ENCODE measurements at places on chromosomes 7 and 10. TPM values are rescaled to one million over a fixed set of nuclear protein-coding genes. Genes with fewer than 3 reads are reported as not detected.

DNA sequence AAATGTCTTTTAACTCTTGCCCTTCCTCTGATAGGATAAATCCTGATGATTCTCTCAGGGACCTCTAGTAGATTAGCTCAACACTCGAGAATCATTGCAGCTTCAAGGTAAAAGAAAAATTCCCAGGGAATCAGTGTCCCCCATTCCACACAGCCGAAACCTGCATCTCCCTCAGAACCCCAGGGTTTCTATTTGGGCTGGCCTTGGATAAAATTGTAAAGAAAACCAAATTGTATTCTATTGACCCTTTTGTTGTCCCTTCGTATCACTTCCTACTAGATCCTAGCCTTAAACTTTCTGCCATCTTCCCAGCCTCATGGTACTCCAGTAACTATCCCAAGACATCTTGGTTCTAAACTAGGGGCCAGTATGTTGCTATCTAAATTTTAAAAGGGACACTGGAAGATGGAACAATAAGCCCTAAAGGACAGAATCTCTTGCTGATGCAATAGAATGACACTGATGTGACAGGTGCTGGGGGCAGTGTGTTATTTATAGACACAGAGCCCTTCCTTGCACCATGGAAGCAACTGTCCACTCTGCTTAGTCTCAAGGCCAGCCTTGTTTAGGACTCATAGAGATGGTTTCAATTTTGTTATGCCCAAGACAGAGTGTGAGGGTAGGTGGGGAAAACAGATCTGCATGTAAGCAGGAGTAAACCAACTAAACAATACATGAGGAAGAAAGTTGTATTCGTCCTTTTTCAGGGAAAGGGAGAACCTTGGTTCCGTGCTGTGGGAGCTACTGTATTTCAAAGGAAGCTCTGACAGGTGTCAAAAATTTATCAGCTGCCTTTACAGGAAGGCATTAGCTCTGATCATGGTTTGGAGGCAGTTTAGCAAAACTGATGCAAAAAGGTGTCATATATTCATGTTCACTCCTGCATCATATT is 7.6 kb downstream of the ASB15 start:
- no peaks in the 10 kb centered on the region for H3K4me1 ChIP-seq
- H3K27me3 ChIP-seq, result peaks cover 3% of the 10 kb centered on the region
- H3K27ac ChIP-seq, result no peak overlapping the region
- no peak overlapping the region for H3K4me3 ChIP-seq
- no peaks in the 10 kb centered on the region for H3K36me3 ChIP-seq

DNA sequence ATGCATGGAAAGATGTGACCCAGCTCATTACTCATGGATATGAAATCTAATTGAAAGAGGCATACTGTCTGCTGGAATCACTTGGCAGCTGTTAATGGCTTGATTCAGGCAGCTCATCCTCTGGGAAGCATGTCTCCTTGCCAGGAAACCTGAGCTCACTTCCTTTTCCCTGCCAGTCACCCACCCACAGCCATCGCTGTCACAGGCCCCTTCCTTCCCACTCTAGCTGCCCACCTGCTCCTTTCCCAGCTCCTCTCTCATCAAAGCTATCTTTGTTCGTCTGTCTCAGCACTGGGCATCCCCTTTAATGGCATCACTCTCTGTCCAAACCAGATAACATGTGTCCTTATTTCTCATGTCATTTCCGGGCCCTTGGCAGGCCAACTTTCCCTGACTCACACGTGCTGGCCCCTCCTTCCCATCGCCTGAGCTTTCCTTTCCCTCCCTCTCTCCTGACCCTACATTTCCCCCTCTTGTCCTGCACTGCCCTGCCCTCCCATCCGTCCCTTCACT is 721.9 kb downstream of the TNS3 start:
- no peak overlapping the region for H3K4me3 ChIP-seq
- H3K27ac ChIP-seq, result no peak overlapping the region
- H3K36me3 ChIP-seq, result no peaks in the 10 kb centered on the region
- H3K27me3 ChIP-seq, result no peaks in the 10 kb centered on the region
- no peaks in the 10 kb centered on the region for H3K4me1 ChIP-seq

- no peak overlapping the region for H3K4me3 ChIP-seq
- H3K36me3 ChIP-seq, result no peaks in the 10 kb centered on the region
- DNase-seq, result no peak
- peaks cover 8% of the 10 kb centered on the region for H3K27me3 ChIP-seq
- H3K27ac ChIP-seq, result no peak overlapping the region
These were observed 25.6 kb upstream of the ERCC6 start for GRCh38 chr10:49564461-49565009.

DNA sequence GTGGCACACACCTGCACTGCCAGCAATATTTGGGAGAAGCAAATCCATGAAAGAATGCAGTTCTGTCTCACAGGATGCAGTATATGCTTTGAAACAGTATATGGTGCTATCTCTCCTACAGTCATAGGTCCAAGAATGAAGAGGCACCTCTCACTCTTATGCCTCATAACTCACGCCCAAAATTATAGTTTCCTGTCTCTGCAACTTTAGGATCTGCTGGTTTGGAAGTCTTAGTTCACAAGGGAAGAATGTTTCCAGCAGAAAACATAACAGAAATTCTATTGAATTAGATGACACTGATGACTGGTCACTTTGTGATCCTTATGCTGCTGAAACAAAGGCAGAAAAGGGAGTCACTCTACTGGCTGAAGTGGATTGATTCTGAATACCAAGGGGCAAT is 5.7 kb downstream of the C10orf67 start:
- peaks cover 16% of the 10 kb centered on the region for H3K27me3 ChIP-seq
- no peaks in the 10 kb centered on the region for H3K36me3 ChIP-seq
- H3K4me3 ChIP-seq, result no peak overlapping the region
- no peak for DNase-seq

Gene HNRNPA2B1
- 946 TPM for polyA plus RNA-seq

DNA sequence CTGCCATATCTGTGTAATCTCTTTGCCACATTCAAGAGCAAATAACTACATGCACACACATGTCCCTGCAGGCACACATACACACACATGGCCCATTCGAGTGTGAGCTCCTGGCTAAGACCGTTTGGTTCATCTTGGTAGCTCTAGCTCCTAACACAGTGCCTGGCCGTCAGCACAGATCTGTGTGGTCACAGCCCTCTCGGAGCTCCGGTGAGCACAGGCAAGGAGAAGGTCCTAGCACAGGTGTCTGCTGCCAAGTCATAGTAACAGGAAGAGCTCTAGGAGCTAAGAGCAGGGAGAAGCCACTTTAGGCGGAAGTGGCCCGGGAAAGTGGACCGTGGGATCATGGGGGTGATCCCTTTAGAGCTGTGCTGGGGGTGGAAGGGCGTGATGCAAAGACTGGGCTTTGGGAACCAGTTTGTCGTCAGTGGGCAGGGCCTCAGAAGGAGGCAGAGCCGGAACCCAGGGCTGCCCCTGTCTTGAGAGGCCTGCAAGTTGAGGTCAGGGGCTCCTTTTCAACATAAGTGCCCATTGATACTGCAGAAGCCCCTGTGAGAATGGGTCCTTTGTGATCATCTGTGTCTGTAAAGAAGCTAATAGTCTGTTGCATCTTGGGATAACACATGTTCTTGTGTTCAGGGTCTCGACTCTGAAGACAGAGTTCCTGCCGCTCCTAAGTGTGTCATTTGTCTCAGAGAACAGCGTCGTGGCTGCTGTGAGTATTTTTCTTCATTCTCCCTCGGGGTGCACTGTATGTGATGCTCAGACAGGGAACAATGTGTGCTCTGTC is 16.6 kb upstream of the ARPC1B start:
- H3K36me3 ChIP-seq, result peaks cover 74% of the 10 kb centered on the region
- no peaks in the 10 kb centered on the region for H3K27me3 ChIP-seq
- no peak overlapping the region for H3K4me3 ChIP-seq
- H3K4me1 ChIP-seq, result no peaks in the 10 kb centered on the region
- no peak overlapping the region for H3K27ac ChIP-seq

Gene ADGRA1
- polyA plus RNA-seq, result 0.40 TPM

Gene HOXA4
- 19.7 TPM for polyA plus RNA-seq

DNA sequence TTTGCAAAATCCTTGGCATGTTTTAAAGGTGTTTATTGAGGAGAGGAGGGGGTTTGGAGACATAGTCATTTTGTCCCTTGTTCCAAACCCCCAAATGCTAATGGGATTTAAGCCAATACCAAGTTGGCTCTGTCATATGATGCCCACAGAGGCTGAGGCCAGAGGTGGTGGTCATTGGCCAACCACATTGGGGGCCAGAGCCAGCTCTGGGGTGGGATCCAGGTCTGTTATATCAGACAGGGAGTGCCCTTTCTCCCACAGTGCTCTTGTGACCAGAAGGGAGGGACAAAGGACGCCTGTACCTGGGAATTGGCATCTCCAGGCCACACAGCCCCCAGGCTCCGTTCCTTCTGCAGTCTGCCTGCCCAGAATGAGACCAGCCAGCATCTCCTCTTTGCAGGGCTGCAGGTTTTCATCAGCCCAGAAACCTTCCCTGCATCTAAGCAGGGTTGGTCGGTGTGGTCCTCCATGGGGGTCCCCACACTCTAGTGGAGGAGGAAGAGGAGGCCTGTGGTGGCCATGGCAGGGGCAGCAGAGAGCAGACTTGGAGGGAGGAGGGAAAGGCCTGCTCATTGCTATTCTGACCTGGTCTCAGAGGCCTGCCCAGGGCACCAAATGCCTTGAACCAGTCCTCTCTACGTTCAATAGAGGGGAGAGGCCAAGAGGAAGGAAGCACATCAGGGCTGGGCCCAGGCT is 17.9 kb downstream of the ADCYAP1R1 start:
- no peak overlapping the region for H3K4me3 ChIP-seq
- no peaks in the 10 kb centered on the region for H3K27me3 ChIP-seq
- no peaks in the 10 kb centered on the region for H3K36me3 ChIP-seq
- no peak overlapping the region for H3K27ac ChIP-seq
- DNase-seq, result no peak

Gene FAM237B
- polyA plus RNA-seq, result 0.16 TPM

Gene METTL2B
- 22.5 TPM for polyA plus RNA-seq

Data from large intestine (tissue), 12 donors.